Central memory CD4-positive, alpha-beta T cell (primary cell): ENCODE measurements at places on chromosomes 12 and 14.

DNA sequence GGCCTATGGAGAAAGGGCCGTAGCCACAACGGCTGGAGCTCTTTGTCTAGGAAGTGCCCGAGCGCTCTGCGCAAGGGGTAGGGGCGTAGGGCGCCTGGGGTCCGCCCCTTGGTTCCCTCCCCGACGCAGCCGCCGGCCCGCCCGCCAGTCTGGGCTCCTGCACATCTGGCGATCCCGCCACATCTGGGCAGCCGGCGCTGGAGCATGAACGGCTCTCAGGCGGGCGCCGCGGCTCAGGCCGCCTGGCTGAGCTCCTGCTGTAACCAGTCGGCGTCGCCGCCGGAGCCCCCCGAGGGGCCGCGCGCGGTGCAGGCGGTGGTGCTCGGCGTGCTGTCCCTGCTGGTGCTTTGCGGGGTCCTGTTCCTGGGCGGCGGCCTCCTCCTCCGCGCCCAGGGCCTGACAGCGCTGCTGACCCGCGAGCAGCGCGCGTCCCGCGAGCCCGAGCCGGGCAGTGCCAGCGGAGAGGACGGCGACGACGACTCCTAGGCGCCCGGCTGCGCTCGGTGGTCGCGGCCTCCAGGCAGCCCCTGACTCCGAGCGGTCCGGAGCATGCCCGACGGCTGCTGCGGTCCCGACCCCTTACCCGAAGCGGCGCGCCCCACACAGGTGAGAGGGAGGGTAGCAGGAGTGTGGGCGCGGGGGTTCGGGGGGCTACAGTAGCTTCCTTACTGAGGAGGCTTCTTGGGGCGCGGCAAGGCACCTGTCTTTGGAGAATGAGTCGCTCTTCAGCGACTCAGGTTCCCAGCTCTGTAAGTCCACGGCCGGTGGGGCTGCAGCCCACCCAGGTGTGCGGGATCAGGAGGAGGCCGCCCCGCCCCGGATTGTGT, at the start of gene SMIM41:
SMIM41 (plus strand) TSS at position 129 of the 827 bp plus-strand sequence; CDS start at position 205, 76 bp downstream.
- DNase-seq = no peak

GRCh38 chr14:35766700-35767082, 42.4 kb downstream of the RALGAPA1 start:
- DNase-seq = no peak

DNA sequence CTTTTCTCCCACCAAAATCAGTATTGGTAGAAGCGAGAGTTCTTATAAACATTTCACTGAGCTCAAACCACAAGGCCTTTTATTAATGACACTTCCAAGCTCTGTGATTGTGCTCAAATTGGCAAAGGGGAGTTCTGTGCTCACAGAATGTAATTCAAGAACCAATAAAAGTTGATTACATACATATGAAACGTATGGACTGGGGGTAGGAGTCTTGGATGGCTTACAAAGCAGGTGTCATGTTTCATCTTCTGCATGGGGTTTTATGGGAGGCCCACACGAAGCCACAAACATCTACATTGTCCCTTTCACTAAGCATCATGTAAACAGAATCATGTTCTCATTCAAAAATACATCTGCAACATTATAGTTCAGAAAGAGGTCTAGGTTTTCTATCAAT, 828.3 kb downstream of the VRK1 start:
- DNase-seq = no peak

- no peak for DNase-seq
These were observed 6.5 kb downstream of the AMDHD1 start for GRCh38 chr12:95949477-95950206.

- no peak for DNase-seq
These were observed 156.5 kb downstream of the KCNK10 start for GRCh38 chr14:88166616-88167015.

DNA sequence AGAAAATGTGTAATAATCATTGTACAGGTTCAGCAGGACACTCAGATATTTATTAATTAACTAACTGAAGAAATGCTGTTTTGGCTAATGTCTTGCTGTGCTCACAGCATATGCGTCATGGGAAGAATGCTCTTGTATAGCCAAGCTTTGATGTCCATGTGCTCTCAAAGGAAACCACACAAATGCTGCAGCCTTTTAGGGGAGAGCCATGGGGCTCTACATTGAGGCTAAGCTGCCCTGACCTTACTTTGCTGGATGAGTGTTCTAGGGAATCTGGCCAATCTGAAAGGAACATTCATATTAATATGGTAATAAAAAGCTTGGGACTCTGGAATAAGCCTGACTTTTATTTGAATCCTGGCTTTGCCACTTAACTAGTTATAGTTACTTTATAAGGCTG, 9.5 kb upstream of the CRADD start:
- no peak for DNase-seq

- DNase-seq = no peak
These were observed 7.3 kb upstream of the INF2 start for GRCh38 chr14:104682107-104682593.

GRCh38 chr14:95155045-95155444, 2.3 kb downstream of the DICER1 start:
- no peak for DNase-seq

- DNase-seq = no peak
These were observed 355.6 kb downstream of the DAD1 start for GRCh38 chr14:22233377-22233776.

- peak; percentile 82 for DNase-seq
These were observed 12.4 kb downstream of the FAM181A start for GRCh38 chr14:93939304-93940229.

- DNase-seq = no peak
These were observed 214.8 kb downstream of the TTC6 start for GRCh38 chr14:37810094-37810801.

GRCh38 chr12:65695113-65695865, 129.0 kb upstream of the HMGA2 start:
- no peak for DNase-seq

DNA sequence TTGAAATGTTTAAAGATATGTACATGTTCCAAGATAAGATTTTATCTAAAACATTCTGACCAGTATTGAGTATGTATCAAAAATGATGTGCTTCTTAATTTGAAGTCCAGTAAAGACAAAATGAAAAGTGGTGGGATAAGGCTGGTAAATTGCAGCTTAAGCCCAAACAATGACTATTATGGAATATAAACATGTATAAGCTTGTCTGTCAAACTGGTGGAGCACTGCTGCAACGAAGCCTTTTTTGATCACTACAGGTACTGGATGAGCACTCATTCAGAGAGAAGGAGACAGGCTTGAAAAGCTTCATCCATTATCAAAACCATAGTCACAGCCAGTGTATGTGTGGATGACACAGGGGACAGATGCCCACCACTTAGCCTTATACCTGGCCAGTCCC, 138.4 kb downstream of the ATP23 start:
- DNase-seq = no peak

DNA sequence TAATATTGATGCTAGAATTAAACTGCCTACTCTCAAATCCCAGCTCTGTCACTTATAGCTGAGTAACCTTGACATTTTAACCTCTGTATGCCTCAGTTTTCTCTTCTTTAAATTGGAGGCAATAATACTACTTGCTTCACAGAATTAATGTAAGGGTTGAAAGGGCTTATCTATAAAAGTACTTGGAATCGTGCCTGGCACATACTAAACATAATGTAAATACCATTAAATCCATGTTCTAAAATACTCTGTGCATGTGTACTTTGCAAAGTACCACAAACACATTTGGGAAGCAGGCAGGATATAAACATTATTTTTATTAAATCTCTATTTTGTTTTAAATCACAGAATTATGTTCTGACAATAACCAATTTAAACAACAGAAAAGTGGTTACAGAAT, 41.9 kb downstream of the DYRK4 start:
- no peak for DNase-seq

- DNase-seq = no peak
These were observed 78.4 kb downstream of the NTF3 start for GRCh38 chr12:5510251-5510805.

DNA sequence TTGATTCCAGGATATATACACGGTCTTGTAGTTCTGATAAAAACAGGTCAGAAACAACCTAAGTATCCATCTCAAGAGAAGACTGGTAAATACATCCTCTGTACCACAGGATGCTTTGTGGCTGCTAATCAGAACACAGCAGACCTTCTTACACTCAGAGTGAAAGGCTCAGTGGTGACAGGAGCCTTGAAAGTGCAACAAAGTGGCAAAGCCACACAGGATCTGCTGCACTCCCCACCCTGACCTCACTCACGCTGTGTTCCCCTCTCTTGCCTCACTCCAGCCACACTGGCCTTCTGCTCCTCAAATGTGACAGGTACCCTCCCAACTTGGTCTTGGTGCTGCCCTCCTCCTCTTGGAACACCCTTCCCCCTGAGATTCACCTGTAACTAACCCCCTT, 98.1 kb upstream of the GRIP1 start:
- DNase-seq = no peak

GRCh38 chr12:42237853-42238239, 202 bp downstream of the YAF2 start:
- no peak for DNase-seq

DNA sequence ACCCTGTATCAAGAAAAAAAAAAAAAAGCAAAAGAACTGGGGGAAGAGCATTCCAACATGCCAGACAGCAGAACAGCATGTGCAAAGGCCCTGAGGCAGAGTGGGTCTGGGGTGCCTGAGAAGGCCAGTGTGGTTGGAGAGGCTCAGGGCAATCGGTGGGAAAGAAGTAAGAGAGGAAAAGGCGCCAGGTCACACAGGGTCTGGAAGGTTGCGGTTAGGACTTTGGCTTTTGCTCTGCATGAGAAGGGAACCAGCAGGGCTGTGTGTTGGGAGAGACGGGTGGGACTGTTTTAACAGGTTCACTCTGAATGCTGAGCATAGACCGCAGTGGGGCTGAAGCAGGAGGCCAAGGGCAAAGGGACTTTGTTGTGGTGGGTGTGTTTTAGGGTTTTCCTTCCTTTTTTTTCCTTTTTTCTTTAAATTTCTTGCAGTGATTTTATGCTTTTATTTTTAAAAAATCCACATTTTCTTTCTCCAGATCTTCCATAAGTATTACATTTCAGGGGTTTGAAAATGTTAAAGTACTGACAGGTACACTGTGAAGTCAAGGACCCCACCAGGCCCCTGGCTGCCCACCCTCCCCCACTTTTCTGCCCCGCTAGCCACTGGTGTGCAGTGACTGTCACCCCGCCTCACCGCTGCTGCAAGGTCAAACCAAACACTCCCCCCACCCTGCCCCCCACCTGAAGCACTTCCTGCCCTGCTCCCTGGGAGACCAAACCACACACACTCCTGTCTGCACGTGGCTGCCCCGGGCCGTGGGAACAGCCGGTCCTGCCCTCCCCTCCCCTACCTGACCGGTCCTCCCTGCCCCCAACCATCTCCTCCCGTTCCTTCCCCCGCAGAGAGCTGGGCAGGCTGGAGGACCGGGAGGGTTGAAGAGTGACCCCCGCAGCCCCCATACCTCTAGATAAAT, 30.0 kb downstream of the DTX1 start:
- peak; percentile 19 for DNase-seq

DNA sequence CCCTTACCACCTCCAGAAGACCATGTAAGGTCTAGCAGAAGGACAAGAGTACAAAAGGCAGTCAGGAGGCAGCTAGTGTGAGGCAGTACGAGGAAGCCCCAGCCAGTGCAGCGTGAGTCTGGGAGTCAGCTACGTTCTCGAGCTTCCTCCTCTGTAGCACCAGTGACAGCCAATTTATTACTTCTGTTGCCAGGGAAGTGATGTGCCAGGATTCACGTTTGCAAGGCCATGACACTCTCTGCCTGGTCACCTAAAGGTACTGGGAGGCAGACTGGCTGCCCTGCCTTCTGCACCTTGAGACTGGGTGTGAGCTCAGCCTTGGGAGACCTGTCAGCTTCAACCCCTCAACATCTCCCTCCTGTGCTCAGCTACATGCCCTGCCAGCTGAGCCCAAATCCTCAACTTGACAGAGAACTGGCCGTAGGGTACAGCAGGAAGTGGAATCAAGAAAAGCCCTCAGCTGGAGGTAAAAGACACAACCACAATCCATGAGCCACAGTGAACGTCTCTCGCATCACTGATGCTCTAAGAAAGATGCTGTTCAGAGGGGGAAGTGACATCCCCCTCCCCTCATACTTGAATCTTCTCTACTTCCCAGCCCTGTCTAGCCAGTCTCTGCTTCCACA, 182.5 kb upstream of the RGS6 start:
- no peak for DNase-seq

GRCh38 chr12:2227360-2227759, 174.6 kb downstream of the CACNA1C start:
- DNase-seq = no peak

- no peak for DNase-seq
These were observed 125.5 kb downstream of the LMNTD1 start for GRCh38 chr12:25427337-25428249.

- DNase-seq = no peak
These were observed 219.3 kb downstream of the TRHDE start for GRCh38 chr12:72491426-72491825.

- no peak for DNase-seq
These were observed 139.5 kb upstream of the OTX2 start for GRCh38 chr14:56949828-56950227.

GRCh38 chr12:110585231-110585799, 2.2 kb upstream of the PPTC7 start:
- DNase-seq = peak; percentile 35

GRCh38 chr12:117155278-117156060, 34.8 kb downstream of the FBXO21 start:
- DNase-seq = peak; percentile 73

- no peak for DNase-seq
These were observed 3.0 kb upstream of the CISTR start for GRCh38 chr12:53754633-53755264.

DNA sequence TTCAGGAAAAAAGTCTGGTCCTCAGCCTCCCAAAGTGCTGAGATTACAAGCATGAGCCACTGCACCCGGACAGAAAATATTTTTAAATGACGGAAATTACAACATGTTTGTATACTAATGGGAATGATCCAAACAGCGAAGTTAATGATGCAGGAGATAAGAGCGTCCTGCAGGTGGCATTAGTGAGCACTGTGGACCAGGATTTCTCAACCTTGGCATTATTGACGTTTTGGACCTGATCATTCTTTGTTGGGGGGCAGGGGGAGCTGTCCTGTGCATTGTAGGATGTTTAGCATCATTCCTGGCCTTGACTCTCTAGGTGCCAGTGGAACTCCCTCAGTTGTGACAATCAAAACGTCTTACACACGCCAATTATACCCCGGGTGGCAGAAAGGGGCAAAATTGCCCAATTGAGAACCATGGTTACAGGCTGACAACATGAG, 34.1 kb downstream of the SCFD1 start:
- peak; percentile 32 for DNase-seq
